Activated CD8-positive, alpha-beta memory T cell treated with anti-CD3 and anti-CD28 coated beads for 4 hours (primary cell): ENCODE measurements at places on chromosomes 7 and 10.

GRCh38 chr10:11116361-11116760, 98.7 kb downstream of the CELF2 start:
- DNase-seq, result no peak

DNA sequence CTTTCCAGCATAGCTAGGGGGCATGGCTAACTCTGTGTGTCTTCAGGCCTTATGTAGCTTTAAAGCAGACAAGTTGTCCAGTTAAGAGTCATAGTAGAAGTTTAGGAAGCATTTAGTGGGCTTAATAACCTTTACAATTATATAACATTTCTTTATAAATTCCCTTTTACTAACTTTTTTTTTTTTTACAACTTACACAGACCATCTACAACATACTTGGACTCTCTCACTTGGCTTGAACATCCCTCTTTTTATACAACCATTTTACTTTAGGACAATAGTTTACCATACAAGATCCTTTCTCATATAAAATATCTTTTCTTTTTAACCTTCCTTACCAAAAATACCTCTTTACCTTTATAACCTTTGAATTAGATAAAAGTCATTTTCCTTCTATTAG, 26.3 kb downstream of the SP4 start:
- no peak for DNase-seq

- DNase-seq, result no peak
Observed at GRCh38 chr10:49568235-49568634, 29.3 kb upstream of the ERCC6 start.

- no peak for DNase-seq
Observed at GRCh38 chr7:104855861-104856260, 158.1 kb upstream of the KMT2E start.
